ENCODE measurements at places on chromosomes 11 and 22.
A peak's percentile ranks its signal among the peaks of the same experiment; 100 is the strongest.

- no peak for DNase-seq
Measured at GRCh38 chr11:13134886-13135285, 125.8 kb downstream of the RASSF10 start.

- DNase-seq = no peak
Measured at GRCh38 chr11:70314730-70315129, 44.2 kb downstream of the PPFIA1 start.

DNA sequence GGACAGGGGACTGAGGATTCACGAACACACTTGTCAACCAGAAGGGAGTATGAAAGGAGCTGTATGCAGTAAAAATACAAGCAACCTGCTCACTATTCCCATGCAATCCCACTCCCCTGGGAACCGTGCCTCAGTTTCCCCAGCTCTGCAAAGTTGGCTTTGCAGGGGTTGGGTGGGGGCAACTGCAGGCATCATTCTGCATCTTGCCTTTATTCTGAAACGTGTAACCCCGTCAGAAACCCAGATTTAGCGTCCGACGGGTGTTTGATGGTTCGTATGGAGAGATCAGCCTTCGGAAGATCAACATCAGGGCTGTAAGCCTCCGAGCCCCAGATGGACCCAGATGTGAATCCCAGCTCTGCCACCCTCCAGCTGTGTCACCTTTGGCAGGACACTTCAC, 3.6 kb downstream of the CYTH4 start:
- no peak for DNase-seq

DNA sequence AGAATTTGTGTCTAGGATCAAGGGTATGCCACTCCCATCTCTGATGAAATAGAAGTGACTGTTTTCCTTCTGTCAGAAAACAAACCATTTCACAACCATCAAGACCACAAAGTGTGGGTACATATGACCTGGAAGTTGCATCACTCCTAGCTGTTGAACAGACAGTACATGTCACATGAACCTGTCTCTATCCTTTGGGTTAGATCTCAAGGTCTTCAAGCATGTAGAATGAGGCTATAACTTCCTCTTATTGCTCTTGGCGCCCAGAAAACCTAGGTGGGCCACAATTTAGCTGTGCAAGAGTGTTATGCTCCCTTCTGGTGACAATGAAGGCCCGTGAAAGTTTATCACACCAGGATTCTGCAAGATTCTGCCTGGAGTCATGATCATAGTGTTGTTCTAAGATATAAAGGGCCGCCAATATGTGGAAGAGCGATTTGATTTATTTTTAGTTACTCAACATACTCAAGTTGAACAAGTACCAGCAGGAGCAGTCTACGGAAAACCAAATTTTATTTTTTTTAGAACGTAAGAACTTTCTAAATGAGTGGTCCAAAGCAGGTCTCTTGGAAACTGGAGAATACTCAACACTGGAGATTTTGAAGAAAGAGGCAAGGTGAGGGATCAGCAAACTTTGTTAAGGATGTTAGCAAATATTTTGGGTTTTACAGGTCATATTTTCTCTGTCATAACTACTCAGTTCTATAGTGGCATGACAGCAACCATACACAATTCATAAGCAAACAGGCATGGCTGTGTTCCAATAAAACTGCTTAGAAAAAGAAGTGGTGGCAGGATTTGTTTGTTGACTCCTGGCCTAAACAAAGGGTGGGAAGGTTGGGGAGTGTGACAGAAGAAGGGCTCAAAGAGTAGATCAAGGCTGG, 101.8 kb downstream of the USP35 start:
- no peak for DNase-seq

DNA sequence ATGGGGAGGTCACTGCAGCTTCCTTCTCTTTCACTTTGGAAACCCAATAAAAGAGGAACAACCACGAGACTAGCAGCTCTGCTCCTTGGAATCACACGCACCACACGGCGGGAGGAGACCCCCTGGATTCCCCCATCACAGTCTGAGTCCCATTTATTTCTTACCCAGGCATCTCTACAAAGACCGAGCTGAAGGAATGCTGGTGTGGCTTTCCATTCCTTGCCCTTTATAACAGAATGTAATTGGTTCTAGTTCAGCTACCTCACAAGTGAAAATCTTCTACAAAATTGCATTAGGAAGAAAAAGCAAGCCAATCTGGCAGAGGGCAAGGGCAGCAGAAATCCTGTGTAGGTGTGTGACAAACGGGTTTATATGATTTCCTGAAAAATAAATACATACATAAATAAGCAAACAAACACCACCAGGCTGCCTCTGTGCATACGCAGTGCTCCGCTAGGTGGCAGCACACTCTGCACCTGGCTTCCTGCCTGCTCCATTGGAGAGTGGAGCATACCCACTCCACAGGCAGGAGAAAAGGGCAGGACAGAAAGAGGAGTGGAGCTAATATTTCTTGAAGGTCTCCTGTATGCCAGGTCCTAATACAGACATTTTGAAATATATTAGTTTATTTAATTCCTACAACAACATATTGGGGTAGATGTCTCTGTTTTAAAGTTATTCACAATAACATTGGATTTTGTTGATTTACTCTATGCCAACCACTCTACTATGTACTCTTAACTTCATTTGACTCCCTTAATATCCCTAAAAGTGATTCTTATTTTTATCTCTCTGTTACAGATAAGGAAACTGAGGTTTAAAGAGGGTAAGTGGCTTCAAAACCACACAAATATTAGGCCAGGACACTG, 673.1 kb downstream of the KCNA4 start:
- DNase-seq = peak; percentile 46

GRCh38 chr22:24207264-24208011, 26.2 kb downstream of the SUSD2 start:
- DNase-seq = no peak

GRCh38 chr11:119380160-119380826, 1.2 kb downstream of the USP2 start:
- peak; percentile 6 for DNase-seq

DNA sequence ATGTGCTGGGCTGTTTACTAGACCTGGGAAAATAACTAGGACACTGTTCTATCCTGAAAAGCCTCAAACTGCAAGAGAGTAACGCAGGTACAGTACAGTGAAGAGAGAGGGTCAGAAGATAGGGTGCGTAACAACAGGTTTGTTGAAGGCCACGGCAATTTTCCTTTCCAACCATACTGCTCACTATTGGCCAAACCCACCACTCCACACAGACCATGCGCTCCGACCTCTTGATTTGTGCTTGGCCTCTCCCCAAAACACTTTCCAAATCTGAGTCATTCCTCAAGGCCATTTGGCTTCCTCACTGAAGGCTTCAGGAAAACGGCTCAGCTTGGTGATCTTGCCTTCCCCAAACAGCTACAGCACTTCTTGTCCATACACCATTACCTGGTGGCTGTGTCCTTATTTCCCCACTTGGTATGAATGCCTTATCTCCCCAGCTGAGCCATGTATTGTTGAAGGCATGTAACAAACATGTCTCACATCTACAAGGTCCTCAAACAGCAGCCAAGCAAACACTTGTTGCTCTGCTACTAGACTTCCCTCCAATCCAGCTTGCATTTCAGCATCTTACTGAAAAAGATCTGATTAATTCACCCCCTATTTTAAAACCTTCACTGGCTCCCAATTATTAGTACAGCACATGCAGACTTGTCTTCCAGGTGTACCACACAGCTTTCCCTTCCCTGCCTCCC, 40.9 kb downstream of the TCF20 start:
- no peak for DNase-seq

GRCh38 chr22:30872285-30873041, 96.1 kb downstream of the MORC2 start:
- DNase-seq = no peak

Data from HAP-1 (cell line).